ENCODE measurements at places on chromosomes 1 and 21. TPM values are rescaled to one million over a fixed set of nuclear protein-coding genes. Genes with fewer than 3 reads are reported as not detected.

PADI2 gene
- total RNA-seq = 0.08 TPM

A3GALT2 gene
- total RNA-seq = 0.31 TPM

CA14 gene
- total RNA-seq = not detected

TEDDM1 gene
- not detected for total RNA-seq

INKA2 gene
- 2.0 TPM for total RNA-seq

S100A13 gene
- 4.8 TPM for total RNA-seq

- DNase-seq = no peak
Observed at GRCh38 chr1:241849345-241849695, 1.3 kb downstream of the EXO1 start.

DNA sequence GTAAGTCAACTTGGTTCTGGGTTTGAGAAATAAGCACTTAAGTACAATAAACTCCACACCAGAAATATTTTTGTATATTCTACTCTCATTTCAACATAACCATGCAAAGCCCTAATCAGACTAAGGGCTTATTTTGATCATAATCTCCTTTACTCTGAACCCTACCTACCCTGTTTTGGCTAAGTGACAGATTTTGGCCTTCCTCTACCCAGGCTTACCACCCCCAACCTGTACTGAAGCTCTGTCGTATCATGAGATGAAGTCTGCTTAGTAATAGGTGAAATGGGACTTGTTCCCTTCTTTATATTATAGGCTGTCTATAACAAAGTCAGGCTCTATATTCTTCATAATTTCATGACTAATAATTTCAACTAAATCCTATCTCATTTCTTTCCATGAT is 135.5 kb downstream of the RERE start:
- no peak for DNase-seq

DNA sequence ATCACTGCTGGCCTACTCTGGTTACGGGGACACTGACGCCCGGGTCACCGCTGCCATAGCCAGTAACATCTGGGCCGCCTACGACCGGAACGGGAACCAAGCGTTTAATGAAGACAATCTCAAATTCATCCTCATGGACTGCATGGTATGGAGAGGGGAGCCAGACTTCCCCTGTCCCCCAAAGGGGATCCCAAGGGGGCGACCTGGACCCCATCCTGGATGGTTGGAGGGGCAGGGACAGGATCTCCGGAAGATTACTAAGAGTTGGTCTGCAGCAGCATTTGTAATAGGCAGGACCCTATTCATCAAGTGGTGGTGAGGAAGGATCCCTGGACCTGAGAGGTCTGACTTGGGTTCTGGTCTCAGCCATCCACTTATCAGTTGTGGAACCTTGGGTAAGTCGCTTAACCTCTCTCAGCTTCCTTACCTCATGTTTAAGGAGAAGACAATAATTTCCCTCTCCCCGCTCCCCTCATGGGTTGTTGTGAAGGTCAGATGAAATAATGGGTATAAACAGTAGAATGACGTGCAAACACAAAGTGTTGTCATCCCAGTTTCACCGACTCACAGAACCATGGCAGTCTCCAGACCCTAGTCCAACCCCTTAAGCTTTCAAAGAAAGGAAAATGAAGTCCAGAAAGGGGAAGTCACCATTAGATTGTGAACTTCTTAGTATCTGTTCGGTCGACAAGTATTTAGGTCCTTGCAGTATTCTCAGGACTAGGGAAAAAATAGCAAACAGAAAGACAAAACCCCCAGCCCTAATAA is 883 bp downstream of the LAMTOR2 start:
- DNase-seq = no peak

- DNase-seq = no peak
Observed at GRCh38 chr1:15856888-15857287, 9.4 kb downstream of the SPEN start.

- no peak for DNase-seq
Observed at GRCh38 chr1:152801333-152801732, 4.8 kb downstream of the LCE1D start.

- DNase-seq = no peak
Observed at GRCh38 chr1:91928026-91928425, 21.2 kb upstream of the BRDT start.

DNA sequence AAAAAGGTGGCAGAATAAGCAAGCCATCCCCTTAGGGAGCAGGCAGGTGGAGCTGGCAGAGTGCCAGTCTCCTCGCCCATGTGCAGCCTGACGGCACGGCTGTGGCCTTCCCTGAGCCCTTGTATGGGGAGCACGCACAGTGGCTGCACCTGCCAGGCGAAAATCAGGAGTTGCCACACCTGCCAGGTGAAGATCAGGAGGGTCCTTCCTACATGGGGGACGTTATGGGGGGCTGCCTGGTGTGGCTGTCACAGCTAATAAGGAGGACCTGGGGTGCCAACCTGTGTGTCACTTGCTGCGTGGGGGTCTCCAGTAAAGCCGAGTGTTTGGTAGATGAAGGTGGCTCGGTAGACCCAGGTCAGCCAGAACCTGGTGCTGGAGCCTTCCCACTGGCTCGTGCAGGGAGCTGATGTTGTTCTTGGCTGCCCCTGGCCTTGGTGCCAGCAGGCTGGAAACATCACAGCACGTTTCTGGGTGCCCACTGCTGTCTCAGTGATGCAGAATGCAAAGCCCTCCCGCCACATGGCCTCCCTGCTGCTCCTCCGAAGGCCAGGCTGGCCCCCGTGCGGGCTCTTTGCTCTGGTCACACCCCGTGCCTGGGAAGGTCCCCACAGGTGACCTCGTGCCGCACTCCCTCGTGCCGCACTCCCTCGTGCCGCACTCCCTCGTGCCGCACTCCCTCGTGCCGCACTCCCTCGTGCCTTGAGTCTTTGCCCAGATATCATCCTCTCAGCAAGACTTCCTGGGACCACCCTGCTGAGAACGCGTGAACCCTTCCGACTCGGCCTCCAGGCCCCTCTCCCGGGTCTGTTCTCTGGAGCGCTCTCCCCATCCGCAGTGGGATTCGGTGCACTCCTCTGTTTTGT is 55.4 kb downstream of the SLC37A1 start:
- DNase-seq = peak; percentile 21

DNA sequence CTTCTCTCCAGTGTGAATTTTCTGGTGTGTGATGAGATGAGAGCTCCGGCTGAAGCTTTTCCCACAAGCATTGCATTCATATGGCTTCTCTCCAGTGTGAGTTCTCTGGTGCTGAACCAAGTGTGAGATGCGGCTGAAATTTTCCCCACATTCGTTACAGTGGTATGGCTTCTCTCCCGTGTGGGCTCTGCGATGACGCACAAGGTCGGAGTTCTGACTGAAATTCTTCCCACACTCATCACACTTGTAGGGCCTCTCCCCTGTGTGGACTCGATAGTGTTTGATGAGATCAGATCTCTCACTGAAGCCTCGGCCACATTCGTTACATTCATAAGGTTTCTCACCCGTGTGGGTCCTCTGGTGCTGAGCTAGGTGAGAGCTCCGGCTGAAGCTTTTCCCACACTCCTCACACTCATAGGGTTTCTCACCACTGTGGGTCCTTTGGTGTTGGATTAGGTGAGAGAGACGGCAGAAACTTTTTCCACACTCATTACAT is 7.4 kb downstream of the ZNF436 start:
- DNase-seq = no peak

DNA sequence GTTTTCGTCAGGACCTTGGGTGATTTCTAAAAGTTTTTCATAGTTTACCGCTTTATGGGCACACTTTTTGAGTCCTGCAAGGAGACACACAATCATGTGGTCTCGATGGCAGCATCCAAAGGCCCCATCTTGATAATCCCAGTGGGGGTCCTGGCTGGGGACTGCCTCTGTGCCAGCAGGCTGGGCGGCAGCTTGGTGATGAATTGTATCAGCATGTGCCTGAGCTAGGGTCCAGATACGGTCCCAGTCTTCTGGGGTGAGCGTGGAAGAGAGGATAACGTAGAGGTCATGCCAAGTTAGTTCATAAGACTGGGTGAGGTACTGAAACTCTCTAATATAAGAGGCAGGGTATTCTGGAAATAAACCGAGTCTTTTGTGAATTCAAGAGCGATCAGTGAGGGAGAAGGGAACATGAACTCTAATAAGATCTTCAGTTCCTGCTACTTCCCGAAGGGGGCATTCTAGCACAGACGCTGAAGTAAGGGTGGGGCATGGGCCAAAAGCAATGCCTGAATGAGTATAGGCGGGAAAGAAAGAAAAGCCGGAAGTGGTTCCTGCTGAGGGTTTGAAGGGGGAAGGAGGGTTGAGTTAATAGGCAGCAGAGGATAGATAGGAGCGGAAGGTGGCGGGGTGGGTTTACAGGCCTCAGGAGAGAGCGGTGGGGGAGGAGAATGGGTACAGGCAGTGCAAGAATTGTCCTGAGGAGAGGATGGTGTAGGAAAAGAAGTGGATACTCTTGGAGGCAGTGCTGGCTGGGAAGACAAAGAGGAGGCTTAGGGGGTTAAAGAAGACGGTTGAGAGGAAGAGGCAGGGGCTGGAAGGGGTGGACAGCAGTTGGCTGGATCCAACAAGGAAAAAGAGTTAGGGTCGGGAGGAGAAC is 1.6 kb downstream of the ERVH48-1 start:
- peak; percentile 63 for DNase-seq

DNA sequence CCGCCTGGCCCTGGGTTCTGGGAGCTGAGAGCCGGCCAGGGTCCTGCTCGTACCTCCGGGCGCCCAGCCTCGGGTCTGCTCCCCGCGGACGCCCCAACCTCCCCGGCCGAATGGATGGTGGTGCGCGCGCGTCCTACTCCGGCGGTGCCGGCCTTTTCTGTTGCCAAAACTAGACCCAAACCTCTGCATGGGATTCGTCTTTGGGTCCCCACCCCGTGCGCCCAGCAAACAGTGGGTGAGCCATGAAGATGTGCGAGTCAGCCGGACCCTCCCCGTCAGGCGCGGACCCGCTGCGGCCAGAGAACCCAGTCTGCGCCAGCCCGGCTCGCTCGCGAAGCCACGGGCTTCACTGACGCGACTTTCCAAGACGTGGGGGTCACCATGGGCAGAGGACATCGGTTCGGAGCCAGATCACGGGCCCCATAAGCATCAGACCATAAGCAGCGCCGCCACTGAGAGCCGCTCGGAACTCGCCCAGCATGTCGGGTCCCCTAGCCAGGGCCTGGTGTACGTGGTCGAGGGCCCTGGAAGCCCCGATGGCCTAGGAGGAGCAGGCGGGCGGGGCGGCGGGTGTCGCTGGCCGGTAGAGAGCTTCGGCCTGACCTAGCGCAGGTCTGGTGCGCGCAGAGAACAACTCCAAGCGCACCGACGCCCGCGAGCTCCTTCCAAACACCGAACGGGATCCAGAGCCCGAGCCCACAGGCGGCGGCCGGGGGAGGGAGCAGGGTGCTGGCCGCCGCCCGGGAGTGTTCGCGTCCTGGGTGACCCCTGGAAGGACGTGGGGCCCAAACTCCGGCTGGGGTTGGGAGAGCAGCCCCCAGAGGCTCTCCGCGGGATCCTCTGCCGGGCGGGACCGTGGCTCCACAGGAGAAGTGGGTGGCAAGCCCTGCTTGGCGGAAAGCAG is 1.0 kb upstream of the TP73 start:
- DNase-seq = peak; percentile 41

DNA sequence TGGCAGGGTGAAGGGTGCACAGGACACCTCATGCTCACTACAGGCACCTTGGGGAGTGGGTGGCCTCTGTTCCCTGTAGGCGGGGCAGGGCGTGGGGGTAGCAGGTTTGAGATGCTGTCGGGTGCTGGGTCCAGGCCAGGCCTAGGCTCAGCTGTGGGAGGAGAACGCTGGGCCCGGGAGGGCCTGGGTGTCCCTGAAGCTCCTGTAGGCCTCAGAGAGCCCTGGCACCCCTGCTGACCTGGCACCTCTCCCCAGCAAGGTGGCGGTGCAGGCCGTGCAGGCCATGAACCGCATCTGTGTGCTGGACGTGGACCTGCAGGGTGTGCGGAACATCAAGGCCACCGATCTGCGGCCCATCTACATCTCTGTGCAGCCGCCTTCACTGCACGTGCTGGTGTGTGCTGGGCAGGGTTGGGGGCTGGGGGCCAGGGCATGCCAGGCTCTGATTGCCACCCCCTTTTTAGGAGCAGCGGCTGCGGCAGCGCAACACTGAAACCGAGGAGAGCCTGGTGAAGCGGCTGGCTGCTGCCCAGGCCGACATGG is 2.5 kb upstream of the GJC2 start:
- DNase-seq = no peak

DNA sequence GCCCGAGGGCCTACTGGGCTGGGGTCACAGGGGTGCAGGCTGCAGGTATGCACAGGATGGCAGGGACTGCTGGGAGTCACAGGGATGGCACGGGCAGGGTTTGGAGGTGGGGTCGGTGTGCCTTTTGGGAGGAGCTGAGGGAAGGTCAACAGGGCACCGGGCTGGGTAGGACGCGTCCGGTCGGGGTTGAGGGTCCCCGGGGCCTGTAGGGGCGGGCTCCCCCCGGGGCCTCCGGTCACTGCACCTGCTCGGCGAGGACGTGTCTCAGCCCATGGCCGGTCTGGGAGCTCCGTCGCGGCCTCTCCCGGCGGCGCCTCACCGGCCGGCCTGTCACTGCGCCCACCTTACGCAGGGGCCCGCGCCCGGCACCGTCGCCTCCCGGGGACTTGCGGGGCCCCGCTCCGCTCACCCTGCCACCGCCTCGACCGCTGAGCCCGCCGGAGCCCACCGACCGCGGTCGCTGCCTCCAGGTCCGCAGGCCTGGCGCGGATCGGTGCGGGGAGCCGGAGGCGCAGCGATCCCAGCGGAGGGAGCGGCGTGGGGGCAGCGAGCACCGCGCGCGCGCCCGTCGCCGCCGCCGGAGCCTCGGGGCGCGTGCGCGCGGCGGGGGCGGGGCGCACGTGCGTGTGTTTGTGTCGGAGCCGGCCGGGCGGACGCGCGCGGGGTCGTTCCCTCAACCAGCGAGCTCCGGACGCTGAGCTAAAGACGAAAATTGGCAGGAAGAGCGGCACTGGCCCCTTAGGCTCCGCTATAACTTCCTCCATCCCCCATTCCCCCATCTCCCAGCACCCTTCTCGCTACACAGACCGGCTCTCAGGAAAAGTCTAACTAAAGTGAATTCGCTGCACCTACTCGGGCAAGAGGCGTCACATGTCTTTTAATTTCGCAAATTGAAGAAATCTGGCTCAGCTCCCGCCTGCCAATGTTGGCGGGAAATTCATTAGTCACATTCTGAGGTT is at the start of gene AMIGO1:
TSS of gene AMIGO1 (minus strand) at position 552 of the 959 bp plus-strand sequence. CDS start 815 bp downstream, outside the sequence.
- peak; percentile 79 for DNase-seq

DNA sequence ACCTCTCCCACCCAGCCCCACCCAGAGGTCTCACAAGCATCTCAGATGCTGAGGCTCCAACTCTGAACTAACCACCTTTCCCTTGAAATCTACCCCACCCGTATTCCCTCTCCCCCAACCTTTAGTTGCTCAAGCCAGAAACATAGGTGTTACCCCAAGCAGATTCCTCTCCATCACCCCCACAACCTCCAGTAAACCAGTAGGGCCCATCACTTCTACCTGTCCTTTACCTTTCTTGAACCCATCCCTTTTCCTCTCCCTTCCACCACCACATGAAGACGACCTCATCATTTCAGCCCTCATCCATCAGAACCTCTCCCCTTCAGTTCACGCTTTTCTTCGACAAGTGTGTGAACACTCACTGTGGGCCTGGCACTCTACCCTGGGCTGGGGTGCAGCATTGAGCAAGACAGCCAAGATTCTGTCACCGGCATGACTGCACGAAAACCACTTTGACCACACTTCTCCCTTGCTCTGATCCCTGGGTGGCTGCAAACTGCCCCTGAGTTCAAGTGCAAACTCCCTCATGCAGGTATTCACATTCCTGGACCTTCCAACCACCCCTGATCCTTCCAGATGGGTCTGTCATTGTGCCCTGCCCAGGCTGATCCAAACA is 65.5 kb upstream of the LAPTM5 start:
- DNase-seq = no peak

Measured in activated naive CD8-positive, alpha-beta T cell treated with anti-CD3 and anti-CD28 coated beads, Interleukin-2, amount 10 ng/mL, durations not matched to agents 7 days and 5 days (primary cell).